ENCODE measurements at places on chromosomes 16 and 17.
A peak's percentile ranks its signal among the peaks of the same experiment; 100 is the strongest.

DNA sequence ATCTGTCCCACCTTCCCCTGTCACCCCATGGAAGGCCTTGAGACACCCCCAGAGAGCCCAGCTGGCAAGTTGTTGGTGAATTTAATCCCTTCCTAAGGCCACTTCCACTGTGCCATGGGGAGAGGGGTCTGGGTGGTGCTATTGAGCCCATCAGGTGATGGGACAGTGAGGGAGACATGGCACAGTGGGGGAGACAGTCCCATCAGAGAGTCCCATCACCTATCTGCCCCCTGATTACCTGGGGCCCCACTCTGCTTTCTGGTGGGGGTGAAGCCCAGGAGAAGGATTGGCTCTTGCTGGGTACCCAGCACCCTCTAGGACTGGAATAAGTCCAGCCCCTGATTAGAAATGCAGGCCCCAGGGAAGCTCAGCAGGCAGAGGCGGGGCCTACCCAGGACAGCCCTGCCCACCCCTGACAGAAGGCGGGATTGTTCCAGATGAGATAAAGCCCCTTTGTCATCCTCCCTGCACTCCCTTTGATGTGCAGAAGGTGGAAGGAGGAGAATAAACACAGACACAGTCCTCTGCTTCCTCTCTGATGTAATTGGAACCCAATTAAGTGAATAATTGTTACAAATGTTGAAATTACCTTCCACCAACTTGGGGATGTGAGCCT is 18.9 kb downstream of the TMEM132E start:
- no peak for DNase-seq

DNA sequence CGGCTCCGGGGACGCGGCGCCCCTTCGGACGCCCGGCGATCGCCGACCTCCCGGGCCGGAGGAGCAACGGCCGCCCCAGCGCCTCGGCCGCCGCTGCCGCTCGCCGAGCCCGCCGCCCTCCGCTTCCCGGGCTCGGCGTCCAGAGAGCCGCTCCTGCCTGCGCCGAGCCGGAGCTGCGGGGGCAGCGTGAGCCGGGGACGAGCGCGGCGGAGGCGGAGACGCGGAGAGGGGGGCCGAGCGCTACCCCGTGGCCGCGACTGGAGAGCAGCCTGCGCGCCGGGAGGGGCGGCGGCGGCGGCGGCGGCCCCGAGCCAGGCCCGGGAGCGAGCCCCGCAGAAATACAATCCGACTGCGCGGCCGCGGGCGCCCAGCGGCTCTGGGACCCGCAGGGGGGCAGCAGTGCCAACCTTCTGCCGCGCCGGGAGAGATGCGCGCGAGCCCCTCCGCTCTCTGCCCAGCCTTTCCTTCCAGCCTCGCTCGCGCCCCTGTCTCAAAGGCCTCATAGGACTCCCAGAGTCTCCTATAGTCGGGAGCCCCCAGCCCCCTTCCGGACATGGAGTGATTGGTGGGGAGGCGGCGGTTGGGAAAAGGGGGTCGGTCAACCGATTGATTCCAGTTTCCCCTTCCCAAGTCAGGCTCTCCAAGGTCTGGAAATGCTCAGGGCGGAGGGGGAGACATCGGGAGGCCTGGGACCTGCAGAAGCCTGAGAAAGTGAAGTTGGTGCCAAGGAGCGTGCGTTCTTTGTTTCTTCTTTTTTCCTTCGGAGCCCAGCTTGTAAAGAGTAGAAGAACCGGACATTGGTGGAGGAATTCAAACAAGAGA is 1.0 kb upstream of the SDK2 start:
- DNase-seq = peak; percentile 45

DNA sequence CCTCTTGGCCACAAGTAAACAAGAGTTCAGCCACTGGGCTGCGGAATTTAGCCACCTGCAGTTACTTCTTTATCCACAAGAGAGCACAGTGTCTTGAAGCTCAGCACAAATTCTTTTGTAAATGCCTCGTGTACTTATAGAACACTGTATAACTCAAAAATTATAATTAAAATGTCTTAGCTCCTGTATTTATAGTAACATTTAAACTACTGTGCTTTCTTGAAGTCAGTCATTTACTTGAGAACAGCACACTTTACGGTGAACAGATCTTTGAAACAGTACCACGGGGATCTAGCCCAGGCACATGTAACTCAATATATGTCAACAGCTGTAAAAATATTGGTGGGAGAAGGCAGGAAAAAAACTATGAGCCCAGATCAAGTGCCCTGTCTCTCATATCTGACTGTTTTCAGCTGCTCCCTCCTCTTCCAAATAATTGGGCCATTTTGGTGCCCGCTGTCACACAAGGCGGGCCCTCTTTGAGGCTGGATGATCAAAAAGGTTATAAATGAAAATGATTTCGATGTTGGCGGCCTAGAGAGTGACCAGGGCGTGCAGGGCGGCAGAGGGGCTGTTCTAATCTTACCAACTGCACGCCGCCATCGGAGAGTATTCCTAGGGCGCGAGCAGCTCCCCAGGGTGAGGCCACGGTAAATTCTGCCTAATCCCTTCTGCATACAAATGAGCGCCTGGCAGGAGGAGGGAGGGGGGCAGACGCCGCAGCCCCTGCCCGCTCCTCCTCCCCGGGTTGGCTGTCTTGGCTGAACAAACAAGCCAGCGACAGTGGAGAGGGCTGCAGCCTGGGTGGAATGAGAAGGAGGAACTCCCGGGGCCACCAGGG is 183.2 kb downstream of the C16orf78 start:
- DNase-seq = no peak

GRCh38 chr17:75603123-75603522 is 15.5 kb downstream of the MYO15B start:
- no peak for DNase-seq

DNA sequence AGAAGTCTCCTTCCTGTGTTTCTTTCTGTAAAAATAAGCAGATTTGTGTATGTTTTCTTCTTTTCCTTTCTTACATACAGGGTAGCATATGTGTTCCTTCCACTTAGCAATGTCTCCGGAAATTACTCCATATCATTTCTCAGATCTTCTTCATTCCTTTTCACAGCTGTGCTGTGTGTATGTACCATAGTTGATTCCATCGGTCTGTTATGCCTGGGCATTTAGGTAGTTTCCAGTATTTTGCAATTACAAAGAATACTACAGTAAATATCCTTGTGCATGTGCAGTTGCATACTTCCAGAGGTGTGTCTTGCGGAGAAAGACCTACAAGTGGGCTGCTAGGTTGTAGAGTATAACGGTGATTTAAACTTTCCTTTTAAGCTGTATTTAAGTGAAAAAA is 69.8 kb downstream of the CLEC16A start:
- DNase-seq = no peak

GRCh38 chr17:16443511-16444257 is 28.3 kb downstream of the TRPV2 start:
- no peak for DNase-seq

GRCh38 chr17:703081-703875 is 11.4 kb downstream of the VPS53 start:
- DNase-seq = no peak

DNA sequence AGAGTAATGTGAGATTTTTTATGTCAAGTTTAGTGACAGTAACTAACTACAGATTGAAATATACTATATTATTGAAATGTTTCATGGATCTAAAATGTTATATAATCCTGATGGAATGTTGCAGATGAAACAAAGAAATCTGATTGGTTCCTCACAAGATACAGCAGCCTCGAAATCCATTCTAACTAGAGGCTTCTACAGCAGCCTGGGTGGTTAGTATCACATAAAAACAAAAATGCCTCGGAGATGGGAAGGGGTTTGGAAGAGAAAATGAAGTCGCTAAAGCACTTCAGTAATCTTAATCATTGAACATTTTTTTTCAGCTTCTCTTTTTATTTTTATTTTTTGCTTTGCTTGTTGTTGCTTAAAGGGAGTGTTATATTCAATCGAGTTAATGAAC is 75.2 kb downstream of the TANC2 start:
- no peak for DNase-seq

GRCh38 chr17:80768936-80769335 is 222.7 kb upstream of the CHMP6 start:
- DNase-seq = no peak

DNA sequence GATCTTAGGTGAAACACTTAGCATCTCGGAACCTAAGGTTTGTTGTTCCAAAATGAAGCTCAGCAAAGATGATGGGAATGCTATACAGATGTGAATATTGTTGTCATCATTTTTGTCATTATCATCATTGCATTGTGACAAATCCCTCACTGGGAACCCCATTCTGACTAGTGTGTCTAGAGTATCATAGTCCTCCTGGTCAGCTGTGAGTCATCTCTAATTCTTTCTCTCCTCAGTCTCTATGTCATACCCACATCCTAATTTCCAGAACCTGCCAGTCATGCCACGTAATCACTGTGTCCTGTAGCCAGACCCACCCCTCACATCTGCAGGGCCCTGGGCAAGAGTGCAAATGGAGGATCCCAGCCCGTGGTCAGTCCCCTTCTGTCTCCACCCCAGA is 60.5 kb upstream of the CLEC3A start:
- DNase-seq = no peak

- DNase-seq = no peak
Measured at GRCh38 chr17:57938061-57938502, 17.1 kb downstream of the CUEDC1 start.

GRCh38 chr17:61756561-61756960 is 106.8 kb downstream of the BRIP1 start:
- no peak for DNase-seq

- DNase-seq = no peak
Measured at GRCh38 chr16:80377096-80377956, 163.5 kb upstream of the DYNLRB2 start.

DNA sequence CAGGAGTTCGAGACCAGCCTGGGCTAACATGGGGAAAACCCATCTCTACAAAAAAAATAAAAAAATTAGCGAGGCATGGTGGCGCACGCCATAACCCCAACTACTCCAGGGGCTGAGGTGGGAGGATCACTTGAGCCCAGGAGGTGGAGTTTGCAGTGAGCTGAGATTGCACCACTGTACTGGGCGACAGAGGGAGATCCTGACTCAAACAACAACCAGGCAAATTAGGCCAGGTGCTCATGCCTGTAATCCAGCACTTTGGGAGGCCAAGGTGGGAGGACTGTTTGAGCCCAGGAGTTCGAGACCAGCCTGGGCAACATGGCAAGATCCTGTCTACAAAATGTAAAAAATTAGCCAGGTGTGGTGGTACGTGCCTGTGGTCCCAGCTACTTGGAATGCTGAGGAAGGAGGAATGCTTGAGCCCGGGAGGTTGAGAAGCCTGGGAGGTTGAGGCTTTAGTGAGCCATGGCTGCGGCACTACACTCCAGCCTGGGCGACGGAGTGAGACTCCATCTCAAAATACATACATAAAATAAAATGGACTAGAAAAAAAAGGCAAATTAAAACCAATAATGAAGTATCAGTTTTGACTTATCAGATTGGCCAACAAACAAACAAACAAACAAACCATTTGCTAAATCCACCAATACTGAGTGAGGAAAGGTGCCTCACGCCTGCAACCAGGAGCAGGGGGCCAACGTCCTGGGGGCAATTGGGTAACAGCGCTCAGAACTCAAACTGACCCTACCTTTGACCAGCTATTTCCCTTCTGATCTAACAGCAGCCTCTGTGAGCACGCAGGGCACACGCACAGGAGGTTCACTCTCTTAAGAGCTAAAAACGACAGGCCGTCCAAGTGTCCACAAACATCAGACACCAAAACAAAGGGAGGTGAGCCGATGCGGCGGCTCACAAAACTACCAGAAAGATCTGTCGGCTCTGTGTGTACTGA is 19.4 kb upstream of the FASN start:
- DNase-seq = no peak

DNA sequence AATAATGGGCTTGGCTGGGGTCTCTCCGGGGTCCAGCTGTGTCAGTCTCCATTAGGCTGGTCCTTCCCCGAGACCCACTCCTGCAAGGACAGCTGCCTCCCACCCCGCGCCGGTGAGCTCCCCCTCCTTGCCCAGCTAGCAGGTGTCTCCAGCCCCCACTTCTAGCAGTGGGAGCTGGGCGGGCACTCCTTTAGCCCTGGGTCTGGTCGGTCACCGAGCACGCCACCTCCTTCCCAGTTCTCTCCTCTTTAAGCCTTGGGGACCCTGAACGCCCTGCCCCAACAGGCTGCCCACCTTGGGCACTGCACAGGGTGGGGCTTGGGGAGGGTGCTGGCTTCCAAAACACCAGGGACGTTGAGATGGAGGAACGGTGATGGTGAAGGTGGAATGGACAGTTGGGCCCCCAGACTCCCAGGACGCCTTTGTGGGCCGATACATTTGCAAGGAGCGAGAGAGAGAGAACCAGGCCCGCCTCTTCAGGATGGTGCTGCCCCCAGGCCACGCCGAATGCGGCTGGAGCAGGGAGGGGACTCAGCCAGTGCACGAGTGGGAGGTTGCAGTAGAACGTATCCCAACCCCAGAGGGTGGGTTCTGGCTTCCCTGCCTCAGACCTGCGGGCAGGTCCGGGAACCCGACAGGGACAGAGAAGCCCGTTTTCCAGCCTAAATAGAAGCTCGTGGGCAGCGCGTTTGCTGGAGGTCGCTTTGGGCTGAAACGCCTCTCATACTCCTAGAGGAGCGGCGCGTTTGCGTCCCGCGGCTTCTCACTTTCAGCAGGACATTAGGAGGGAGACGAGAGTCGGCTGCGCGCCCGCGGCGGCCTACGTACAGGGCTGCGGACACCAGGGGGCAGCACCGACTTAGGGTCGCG is 10.7 kb downstream of the TBX2 start:
- DNase-seq = peak; percentile 81

- no peak for DNase-seq
Measured at GRCh38 chr16:82016263-82016662, 5.0 kb upstream of the SDR42E1 start.

- DNase-seq = no peak
Measured at GRCh38 chr16:9647981-9648701, 534.1 kb downstream of the GRIN2A start.

- no peak for DNase-seq
Measured at GRCh38 chr17:7315570-7316235, 543 bp upstream of the GPS2 start.

DNA sequence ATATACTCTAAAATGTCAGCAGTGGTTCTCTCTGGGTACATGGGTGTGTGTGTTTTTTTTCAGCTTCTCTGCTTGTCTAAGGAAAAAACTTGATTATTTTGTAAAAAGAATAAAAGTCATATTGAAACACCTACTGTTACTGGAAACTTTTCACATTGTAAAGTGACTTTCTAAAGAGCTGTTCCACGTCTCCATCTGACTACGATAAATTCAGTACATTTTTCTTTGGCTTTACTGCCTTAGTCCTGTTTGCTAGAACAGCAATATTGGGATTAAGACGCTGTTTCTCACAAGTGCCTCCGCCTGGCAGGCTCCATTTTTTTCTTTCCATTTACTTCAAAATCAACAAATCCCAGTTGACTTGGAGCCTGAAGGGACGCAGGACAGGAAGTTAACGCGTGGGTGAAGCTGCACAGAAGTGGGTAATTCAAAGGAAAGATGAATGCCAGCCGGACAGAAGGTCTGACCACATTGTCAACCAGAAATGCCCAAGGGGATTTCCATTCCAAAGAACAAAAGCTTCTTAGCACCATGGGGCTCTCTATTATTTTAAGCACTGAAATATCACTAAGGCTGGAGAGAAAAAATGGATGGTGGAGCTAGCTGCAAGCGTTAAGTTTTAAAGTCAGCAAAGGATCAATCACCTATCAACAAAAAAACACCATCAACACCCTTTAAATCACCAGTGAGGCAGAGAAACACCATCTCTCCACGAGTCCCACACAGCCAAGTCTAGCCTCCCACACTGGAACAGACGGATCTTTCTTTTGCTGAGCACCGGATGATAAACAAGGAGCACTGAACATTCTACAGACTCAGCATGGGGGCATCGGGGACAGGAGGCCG is 8.4 kb downstream of the GLOD4 start:
- DNase-seq = no peak

Measured in activated CD4-positive, alpha-beta T cell treated with anti-CD3 and anti-CD28 coated beads for 48 hours (primary cell).